ENCODE measurements at places on chromosomes 7 and 10.
A peak's percentile ranks its signal among the peaks of the same experiment; 100 is the strongest.

- DNase-seq: no peak
Measured at GRCh38 chr10:71213761-71214440, 1.5 kb downstream of the UNC5B start.

DNA sequence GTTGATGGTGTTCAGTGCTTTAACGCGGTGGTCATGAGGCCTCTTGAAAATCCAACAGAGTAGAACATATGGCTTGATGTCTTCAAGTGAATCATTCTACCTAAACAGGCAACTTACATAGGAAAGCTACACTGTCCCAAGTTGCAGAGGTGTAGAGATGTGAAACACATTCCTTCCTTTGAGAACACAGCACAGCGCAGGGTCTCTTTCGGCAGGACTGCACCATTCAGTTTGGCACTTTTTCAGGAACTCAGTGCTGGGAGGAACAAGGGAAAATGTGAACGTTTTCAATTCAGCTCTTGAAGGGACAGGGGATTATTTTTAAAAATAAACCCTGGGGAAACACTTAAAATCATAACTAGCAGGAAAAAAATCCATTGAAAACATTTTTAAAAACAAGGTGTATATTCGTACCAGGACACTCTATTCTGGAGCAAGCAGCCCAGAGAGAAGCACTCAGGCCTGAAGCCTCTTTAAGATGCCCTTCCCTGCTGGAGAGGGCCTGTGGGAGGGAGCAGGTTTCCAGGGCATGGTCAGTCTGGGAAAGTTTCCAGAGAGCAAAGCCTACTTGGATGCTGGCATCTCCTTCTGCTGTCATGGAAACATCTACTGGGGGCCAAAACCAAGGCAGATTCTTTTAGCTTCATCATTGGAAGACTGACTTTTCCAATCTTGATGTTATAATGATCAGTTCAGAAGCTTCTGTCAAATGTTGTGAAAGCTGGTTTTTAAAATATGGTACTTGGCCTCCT lies 60.4 kb upstream of the NPVF start:
- no peak for DNase-seq

DNA sequence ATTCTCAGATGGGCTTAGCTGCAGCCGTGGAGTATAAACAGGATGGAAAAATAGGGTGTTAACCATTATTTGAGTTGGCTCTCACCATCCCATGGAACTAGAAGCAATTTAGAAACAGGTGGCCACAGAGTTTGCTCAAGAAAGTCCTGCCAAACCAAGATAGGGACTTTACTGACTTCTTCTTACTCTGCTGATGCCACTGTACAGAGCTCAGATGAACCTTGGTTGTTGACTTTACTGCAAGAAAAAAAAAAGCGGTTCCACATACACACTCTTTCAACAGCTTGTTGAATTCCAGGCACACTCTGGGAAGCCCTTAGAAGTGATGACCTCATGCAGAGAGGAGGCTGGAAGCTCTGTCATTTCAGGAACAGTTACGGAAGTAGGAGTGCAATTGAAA lies 753.4 kb downstream of the NRG3 start:
- no peak for DNase-seq

DNA sequence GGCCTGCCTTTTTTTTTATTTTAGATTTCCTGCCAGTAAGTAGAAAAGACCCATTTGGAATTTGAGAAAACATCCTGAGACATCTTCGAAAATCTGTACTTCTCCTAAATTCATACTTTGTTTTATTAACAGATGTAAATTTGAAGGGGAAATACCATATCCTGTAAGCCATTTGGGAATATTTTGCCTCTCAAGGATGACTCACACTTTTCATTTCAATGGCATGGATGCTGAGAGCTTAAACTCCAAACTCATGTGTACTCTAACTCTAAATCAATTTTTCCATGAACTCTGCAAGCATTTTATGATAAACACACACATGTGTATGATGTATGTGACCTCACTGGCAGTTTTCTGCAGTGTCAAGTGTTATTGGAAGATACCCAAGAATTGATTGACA lies 89.0 kb downstream of the SEMA3A start:
- no peak for DNase-seq

DNA sequence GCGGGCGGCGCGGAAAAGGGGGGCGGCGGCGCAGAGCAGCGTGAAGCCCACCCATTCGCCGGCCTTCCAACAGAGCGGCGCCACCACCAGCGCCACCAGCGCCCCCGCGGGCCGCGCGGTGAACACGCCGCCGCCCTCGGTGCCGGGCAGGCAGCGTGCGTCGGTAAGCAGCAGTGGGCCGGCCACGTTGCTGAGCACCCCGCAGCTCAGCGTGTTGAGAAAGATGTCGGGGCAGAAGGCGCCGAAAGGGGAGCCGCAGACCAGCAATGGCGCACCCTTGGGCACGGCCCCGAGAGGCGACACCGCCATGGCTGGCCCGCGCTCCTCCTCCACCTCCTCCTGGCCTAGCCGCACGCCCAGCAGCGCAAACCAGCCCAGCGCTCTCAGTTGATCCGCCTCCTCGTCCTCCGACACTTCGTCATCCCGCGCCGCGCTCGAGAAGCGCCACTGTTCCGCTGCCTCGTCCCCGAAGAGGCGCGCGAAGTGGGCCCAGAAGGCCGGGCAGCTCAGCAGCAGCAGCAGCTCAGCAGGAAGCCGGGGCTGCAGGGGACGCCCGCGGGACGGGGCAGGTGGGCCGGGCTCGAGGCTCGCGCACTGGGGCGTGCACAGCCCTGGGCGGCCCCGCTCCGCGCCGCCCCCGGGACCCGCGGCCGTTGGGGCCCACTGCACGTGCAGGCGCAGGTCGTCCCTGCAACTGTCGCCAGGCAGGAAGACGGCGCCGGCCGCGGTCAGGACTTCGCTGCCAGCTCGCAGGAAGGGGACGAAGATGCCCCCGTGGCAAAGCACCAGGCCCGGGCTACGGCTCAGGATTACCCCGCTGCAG lies 623 bp downstream of the TYSND1 start:
- peak; percentile 63 for DNase-seq

DNA sequence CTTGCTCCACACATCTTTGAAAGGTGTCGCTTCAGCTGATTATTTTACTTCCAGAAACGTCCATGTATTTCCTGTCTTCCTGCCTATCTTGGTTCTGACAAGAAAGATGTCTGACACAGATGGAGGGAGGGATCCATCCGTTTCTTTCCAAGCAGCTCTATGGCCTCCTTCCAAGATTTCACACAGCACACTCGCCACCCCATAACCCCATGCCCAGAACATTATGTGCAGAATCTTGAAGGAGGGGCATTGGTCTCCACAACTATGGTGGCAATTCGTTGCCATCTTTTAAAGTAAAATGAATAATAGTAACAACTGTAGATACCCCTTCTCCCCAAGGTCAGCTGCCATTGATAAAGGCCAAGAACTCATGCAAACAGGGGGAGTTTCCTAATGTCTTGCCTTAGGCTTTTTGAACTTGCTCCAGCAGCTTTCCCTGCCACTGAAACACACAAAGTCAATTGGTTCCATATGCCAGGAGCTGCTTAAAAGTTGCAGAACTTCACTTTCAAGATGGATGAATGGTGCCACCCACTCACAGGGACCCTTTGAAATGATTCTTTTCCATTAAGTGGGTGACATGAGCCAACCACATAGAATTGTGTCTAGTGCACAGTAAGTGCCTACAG lies 60.0 kb downstream of the VSTM4 start:
- DNase-seq: no peak
